ENCODE measurements at places on chromosomes 4 and X.

- DNase-seq, result no peak
These were observed 198.4 kb downstream of the MAML3 start for GRCh38 chr4:139955600-139955999.

DNA sequence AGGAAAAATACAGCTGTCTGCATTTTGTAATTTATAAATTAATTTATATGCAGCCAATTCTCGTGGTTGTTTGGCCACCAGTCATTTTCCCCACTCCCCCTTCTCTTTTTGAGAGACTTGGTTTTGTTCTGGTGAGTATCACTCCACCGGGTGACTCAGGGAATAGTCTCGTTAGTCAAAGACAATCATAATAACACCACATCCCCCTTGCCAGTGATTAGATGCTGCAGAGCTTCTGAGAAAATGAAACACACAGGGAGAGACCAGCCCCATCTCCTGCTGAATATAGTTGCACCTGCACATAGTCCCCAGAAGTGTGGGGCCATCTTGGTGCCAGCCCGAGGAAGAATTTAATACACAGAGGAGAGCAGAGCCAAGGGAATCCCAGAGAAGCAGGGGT is 8.0 kb upstream of the FNIP2 start:
- peak; percentile 28 for DNase-seq

DNA sequence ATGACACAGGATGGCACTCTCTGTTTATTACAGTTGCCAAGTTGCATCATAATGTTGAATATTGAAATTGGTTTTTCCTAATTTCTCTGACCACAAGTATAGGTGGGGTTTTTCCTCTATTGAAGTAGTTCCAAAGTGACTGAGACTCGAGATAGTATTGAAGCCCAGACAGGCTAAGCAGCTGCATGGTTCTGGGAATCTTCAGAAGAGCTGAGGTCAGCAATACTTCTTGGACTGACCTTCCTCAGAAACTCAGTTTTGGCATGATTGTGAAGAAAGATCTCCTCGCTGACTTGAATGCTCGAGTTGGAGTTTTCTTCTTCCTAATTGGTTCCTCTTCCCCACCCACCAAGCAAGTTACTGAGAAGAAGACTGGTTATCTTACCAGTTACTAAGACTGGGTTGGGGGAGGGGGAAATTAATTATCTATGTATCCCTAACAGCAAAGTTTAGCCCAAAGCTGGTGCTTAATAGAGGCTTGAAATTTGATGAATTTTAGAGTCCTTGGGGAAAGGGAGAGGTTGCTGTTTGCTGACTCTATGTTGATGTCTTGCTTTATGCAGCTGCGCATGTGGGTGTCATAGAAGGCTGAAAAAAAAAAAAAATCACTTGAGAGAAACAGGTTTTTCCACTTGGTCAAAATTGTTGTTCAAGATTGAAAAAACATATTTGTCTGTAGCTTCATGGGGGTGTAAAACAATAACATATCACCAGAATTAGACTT is 91.1 kb downstream of the P2RY10 start:
- DNase-seq, result no peak

- DNase-seq, result peak; percentile 21
These were observed 1.4 kb downstream of the ELOVL6 start for GRCh38 chr4:110196871-110197528.

- no peak for DNase-seq
These were observed 779.3 kb downstream of the ARAP2 start for GRCh38 chr4:35464964-35465528.

DNA sequence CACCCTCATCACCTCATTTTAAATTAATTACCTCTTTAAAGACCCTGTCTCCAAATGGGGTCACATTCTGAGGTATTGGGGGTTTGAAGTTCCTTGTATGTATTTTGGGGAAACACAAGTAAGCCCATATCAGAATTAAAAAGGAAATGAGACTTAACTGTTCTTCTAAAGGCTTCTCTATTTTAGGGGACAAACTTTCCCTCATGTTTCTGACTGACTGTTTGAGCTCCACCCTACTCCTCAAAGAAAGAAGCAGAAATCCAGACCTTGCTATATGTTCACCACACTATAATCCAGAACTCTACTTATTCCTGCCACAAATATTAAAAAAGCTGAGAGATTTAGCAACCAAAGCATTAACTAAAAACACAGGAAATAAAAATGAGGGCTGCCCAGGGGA is 258.8 kb downstream of the ARHGAP24 start:
- no peak for DNase-seq
